ENCODE measurements at places on chromosomes 7 and 10.
A peak's percentile ranks its signal among the peaks of the same experiment; 100 is the strongest.

DNA sequence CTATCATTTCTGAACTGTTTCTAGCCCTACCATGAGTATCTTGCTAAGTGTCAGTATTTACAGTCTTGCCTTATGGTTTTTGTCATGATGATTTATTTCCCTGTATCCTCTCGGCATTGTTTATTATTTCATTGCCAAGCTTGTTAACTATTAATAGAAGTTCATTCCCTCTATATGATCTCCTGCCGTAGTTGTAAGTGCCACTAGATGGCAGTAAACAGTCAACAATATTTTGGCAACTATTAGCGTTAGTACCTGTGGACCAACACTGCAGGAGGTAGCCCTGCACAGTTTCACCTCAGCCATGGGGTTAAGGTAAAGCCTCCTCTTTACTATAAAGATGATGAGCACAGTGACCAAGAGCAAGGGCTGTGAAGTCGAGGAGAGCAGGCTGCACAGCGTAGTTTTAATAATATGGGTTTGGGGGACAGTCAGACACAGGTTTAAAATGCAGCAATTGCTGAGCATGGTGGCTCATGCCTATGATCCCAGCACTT lies 26.1 kb upstream of the CCNJ start:
- no peak overlapping the region for H3K27ac ChIP-seq
- DNase-seq, result peak; percentile 53
- no peaks in the 10 kb centered on the region for H3K4me1 ChIP-seq
- H3K36me3 ChIP-seq, result no peaks in the 10 kb centered on the region
- H3K27me3 ChIP-seq, result no peaks in the 10 kb centered on the region
- no peak overlapping the region for H3K4me3 ChIP-seq

GRCh38 chr7:5636914-5637313 lies 144.5 kb downstream of the RNF216 start:
- H3K4me1 ChIP-seq, result peaks cover 13% of the 10 kb centered on the region
- no peaks in the 10 kb centered on the region for H3K27me3 ChIP-seq
- H3K4me3 ChIP-seq, result no peak overlapping the region

GRCh38 chr7:90313907-90314306 lies 7.2 kb downstream of the FAM237B start:
- no peak overlapping the region for H3K27ac ChIP-seq
- no peaks in the 10 kb centered on the region for H3K36me3 ChIP-seq
- no peak overlapping the region for H3K4me3 ChIP-seq
- no peaks in the 10 kb centered on the region for H3K27me3 ChIP-seq
- DNase-seq, result no peak

- no peaks in the 10 kb centered on the region for H3K4me1 ChIP-seq
- DNase-seq, result no peak
- no peaks in the 10 kb centered on the region for H3K36me3 ChIP-seq
- no peaks in the 10 kb centered on the region for H3K27me3 ChIP-seq
- no peak overlapping the region for H3K27ac ChIP-seq
Measured at GRCh38 chr7:22548313-22548712, 48.3 kb upstream of the STEAP1B start.

GRCh38 chr10:18501198-18501597 lies 150.2 kb downstream of the NSUN6 start:
- no peak overlapping the region for H3K4me3 ChIP-seq
- H3K4me1 ChIP-seq, result no peaks in the 10 kb centered on the region
- no peak for DNase-seq
- no peaks in the 10 kb centered on the region for H3K36me3 ChIP-seq
- H3K27me3 ChIP-seq, result no peaks in the 10 kb centered on the region

DNA sequence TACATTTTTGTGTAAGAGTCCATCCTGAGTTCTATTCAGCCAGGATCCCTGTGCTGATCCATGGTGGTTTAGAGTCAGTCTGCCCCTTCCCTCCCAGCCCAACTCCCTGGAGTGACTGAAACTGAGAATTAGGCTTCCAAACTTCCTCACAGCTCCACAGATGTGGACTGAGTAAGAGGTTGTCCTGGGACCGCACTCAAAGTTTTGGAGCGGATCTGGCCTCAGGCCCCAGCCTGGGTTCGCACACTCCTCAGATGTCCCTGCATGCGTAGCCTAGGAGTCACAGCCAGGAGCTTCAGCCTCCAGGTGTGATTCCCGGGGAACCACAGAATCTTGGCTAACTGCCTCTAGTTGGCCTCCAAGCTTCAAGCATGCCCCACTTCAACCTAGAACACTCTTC lies 218.1 kb downstream of the C7orf25 start:
- DNase-seq, result no peak
- H3K36me3 ChIP-seq, result no peaks in the 10 kb centered on the region
- H3K27ac ChIP-seq, result no peak overlapping the region
- no peaks in the 10 kb centered on the region for H3K27me3 ChIP-seq
- no peaks in the 10 kb centered on the region for H3K4me1 ChIP-seq

DNA sequence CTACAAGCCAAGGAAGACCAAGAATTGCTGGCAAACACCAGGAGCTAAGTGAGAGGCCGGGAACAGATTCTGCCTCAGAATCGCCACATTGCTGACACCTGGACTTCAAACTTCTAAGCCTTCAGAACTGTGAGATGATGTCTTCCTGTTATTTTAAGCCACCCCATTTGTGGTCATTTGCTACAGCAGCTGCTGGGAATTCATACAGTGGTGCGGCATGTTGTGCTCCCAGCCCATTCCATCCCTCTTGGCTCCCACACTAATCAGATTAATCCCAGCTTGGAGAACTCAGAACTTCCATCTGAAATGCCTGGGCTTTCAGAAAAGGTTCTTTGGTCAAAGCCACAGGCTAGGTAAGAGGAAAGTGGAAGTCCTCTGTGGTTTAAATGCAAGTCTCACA lies 24.9 kb downstream of the TCAF1 start:
- H3K36me3 ChIP-seq, result no peaks in the 10 kb centered on the region
- no peak overlapping the region for H3K27ac ChIP-seq
- H3K4me1 ChIP-seq, result no peaks in the 10 kb centered on the region
- DNase-seq, result no peak
- no peak overlapping the region for H3K4me3 ChIP-seq

DNA sequence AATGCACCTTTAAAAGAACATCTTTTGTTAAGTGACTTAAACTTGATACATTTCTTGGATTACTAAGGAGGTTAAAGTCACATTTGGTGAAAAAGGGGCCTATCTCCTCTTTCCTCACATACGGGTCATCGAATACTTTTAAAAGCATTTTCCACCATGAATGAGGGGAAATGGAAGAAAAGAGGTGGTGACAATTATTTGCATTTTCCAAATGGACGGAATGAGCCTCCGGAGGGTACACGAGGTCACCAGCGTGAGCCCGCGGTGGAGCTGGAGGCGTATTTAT lies 1.0 kb upstream of the BMPR1A start:
- peak overlapping the region; percentile 50 for H3K27ac ChIP-seq
- peaks cover 11% of the 10 kb centered on the region for H3K4me1 ChIP-seq
- H3K36me3 ChIP-seq, result no peaks in the 10 kb centered on the region

GRCh38 chr7:103048833-103049232 lies 25.8 kb downstream of the FBXL13 start:
- no peaks in the 10 kb centered on the region for H3K4me1 ChIP-seq
- H3K27ac ChIP-seq, result no peak overlapping the region
- H3K4me3 ChIP-seq, result no peak overlapping the region
- no peak for DNase-seq
- H3K27me3 ChIP-seq, result no peaks in the 10 kb centered on the region

- H3K27ac ChIP-seq, result no peak overlapping the region
- H3K27me3 ChIP-seq, result no peaks in the 10 kb centered on the region
- H3K36me3 ChIP-seq, result no peaks in the 10 kb centered on the region
- DNase-seq, result no peak
- H3K4me1 ChIP-seq, result no peaks in the 10 kb centered on the region
Measured at GRCh38 chr10:78560341-78560688, 508.5 kb upstream of the ZMIZ1 start.

DNA sequence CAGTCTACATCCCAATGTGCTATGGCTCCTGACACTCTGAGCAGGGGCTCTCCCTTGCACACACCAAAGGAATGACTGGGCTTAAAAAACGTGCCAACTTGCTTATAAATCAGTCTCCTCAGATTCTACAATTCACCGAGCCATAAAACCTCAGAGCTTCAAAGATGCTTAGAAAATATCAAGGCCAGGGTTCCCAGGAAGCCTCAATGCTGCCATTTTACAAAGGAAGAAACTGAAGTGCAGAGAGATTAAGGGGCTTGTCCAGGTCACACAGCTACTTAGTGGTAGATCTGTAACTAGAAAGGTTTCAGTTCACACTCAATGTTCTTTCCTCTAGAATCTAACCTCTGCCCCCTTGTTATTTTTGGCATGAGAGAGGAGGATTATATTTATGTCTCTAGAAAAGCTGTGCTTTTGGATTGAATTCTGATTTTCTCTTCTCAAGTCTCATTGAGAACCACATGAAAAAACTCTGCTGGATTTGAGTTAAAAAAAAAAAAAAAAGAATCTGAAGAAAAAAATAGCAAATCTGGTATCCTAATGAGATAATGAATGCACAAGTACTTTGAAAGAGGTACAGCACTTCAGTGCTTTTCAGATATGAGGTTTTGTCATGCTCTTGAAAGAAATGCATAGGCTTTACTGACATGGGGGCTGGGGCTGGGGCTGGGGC lies 22.3 kb upstream of the TSPAN33 start:
- no peaks in the 10 kb centered on the region for H3K4me1 ChIP-seq
- no peaks in the 10 kb centered on the region for H3K36me3 ChIP-seq
- no peak for DNase-seq
- H3K27me3 ChIP-seq, result no peaks in the 10 kb centered on the region
- no peak overlapping the region for H3K27ac ChIP-seq
- no peak overlapping the region for H3K4me3 ChIP-seq

- no peak overlapping the region for H3K4me3 ChIP-seq
- H3K4me1 ChIP-seq, result no peaks in the 10 kb centered on the region
- no peaks in the 10 kb centered on the region for H3K27me3 ChIP-seq
- H3K36me3 ChIP-seq, result no peaks in the 10 kb centered on the region
- H3K27ac ChIP-seq, result no peak overlapping the region
Measured at GRCh38 chr10:72009051-72009424, 44.8 kb downstream of the CHST3 start.

GRCh38 chr7:122632238-122632637 lies 66.7 kb downstream of the RNF133 start:
- no peaks in the 10 kb centered on the region for H3K27me3 ChIP-seq
- H3K36me3 ChIP-seq, result no peaks in the 10 kb centered on the region
- no peak overlapping the region for H3K4me3 ChIP-seq
- no peak overlapping the region for H3K27ac ChIP-seq
- H3K4me1 ChIP-seq, result no peaks in the 10 kb centered on the region
- DNase-seq, result no peak

- peak; percentile 68 for DNase-seq
- no peaks in the 10 kb centered on the region for H3K36me3 ChIP-seq
- H3K27me3 ChIP-seq, result no peaks in the 10 kb centered on the region
- peaks cover 35% of the 10 kb centered on the region for H3K4me1 ChIP-seq
Measured at GRCh38 chr10:110414548-110415309, 83.0 kb upstream of the DUSP5 start.

- H3K4me1 ChIP-seq, result no peaks in the 10 kb centered on the region
- H3K36me3 ChIP-seq, result no peaks in the 10 kb centered on the region
- DNase-seq, result no peak
- H3K4me3 ChIP-seq, result no peak overlapping the region
- H3K27me3 ChIP-seq, result no peaks in the 10 kb centered on the region
- no peak overlapping the region for H3K27ac ChIP-seq
Measured at GRCh38 chr7:24843821-24844434, 86.7 kb upstream of the GSDME start.

- no peak overlapping the region for H3K27ac ChIP-seq
- no peaks in the 10 kb centered on the region for H3K36me3 ChIP-seq
- no peaks in the 10 kb centered on the region for H3K27me3 ChIP-seq
- H3K4me3 ChIP-seq, result no peak overlapping the region
- H3K4me1 ChIP-seq, result no peaks in the 10 kb centered on the region
Measured at GRCh38 chr10:7915923-7916536, 97.7 kb downstream of the TAF3 start.

DNA sequence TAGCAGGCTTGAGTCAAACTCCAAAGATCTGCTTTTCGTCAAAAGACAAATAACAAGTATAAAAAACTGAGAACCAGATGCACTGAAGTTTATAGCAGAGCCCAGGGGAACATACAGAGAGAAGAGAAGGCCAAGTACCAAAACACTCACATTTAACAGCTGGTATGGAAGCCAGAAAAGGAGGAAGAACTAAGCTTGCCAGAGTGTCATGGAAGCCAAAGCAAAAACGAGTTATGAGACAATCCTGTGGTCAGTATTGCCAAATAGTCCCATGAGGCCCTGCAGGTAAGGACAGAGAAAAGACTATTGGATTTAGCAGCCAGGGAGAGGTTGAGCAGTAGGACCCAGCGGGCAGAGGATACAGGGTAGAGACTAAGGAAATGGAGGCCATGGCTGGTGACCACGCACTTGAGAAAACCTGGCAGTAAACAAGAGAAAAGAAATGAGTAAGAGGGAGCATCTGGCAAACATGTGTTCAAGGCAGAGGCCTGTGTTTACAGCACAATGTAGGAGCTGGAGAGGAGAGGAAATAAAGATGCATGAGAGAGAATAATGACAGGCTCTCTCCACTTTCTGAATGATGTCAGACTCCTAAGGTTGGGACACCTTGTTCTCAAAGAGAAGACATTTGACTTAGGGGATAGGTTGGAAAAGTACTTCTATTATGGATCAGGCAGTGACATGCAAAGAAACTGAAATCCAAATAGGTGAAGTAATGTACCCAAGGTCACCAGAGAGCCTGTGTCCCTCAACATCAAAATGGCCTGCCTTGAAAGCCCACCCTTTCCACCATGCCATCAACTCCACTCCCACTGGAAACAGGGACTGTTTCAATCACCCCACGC lies 9.1 kb downstream of the CREB3L2 start:
- no peaks in the 10 kb centered on the region for H3K27me3 ChIP-seq
- no peaks in the 10 kb centered on the region for H3K36me3 ChIP-seq
- no peak overlapping the region for H3K4me3 ChIP-seq
- H3K4me1 ChIP-seq, result peaks cover 5% of the 10 kb centered on the region
- no peak for DNase-seq
- no peak overlapping the region for H3K27ac ChIP-seq
